Stimulated activated CD4-positive, alpha-beta T cell treated with anti-CD3 and anti-CD28 coated beads, Interleukin-1b, Interleukin-23, amount 100 ng/mL, for 1 hour (primary cell): ENCODE measurements at places on chromosomes 1 and 21.

GRCh38 chr1:26066857-26067256 lies 573 bp downstream of the TRIM63 start:
- DNase-seq: no peak

GRCh38 chr1:84802567-84803232 lies 90.3 kb downstream of the LPAR3 start:
- DNase-seq: no peak

DNA sequence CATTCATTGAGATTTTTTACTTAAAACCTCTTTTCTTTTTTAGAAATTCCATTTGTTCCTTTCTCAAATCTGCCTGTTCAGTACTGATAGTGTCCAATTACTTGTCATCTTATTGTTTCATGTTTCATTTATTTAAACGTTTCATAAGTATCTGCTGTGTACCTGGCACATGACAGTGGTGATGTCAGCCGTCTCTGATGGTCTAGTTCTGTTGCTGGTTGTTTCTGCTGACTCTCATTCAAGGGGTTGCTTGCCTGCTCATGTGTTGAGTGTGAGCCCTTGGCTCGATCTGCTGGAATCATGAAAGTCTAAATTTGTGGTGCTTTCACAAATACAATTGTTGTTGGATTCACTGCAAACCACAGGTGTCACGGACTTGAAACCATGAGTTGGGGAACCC lies 25.5 kb upstream of the C2CD2 start:
- no peak for DNase-seq

- no peak for DNase-seq
Measured at GRCh38 chr1:25504706-25505595, 38.5 kb upstream of the LDLRAP1 start.

DNA sequence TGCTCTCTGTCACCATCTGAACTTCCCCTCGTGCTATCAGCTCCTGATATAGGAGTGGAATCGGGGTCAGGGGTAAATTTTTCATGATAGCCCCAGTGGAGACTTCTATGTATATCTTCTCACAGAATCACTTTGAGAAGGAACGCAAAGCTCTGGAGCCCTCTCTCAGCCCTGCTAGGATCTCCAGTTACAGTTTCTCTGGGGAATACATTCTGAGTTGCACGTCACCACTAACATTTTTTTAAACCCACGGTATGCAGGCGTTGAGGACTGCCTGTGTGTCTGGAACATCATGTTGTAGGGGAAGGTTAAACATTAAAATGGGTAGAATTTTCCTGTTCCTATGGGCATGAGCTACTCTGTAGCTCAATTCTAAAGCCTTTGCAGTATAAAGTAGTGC lies 116.4 kb upstream of the FAM78B start:
- no peak for DNase-seq

- no peak for DNase-seq
Measured at GRCh38 chr21:34530261-34530660, 18.3 kb upstream of the KCNE1 start.

DNA sequence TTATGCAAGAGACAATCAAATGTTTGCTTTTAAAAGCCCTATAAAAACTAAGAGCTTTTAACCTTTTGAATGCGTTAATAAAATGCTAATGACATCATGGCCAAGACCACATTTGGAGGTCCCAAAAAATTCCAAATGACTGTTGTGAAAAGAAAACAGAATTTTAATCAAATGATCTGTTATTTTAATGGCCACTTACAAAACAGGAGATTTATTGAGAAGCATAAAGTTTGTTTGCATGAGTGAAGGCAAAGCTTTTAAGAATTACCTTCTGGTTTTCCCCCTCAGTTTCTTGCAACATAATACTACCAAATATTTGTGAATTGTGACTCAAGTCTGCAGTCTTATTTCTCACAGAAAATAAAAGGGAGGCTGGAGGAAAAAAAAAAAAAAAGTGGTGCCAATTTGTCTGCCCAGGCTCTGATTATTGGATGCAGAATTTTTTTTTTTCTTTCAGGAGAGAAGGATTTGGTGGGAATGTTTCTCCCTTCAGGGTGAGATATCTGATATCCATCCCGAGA lies 60.7 kb downstream of the GORAB start:
- no peak for DNase-seq

- no peak for DNase-seq
Measured at GRCh38 chr1:35622510-35623178, 18.7 kb downstream of the PSMB2 start.

GRCh38 chr1:16155537-16156410 lies at the start of gene EPHA2:
Gene EPHA2, minus strand, starts transcription at chr1:16156069. Its CDS starts 137 bp downstream, at chr1:16155932.
- DNase-seq: no peak

- no peak for DNase-seq
Measured at GRCh38 chr1:86825319-86825718, 88.6 kb downstream of the SELENOF start.

DNA sequence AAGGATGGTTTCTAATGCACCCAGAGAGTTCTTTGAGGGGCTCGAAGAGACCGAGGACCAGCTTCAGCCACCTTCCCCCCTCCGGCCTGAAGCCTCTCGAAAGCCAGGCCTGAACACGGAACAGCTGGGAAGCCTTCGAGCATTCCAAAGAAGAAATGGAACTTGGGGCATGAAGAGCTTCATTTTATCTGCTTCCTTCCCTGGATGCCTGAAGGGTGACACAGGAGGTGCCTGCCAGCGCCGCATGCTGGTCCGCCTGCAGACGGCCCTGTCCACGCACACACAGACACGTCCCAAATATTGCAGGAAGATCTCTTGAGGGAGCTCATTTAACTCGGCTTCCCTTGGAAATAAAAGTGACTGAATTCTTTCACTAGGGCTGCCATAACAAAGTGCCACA lies 73.7 kb downstream of the TOMM20 start:
- DNase-seq: no peak

- no peak for DNase-seq
Measured at GRCh38 chr1:208213786-208214185, 30.4 kb downstream of the PLXNA2 start.

DNA sequence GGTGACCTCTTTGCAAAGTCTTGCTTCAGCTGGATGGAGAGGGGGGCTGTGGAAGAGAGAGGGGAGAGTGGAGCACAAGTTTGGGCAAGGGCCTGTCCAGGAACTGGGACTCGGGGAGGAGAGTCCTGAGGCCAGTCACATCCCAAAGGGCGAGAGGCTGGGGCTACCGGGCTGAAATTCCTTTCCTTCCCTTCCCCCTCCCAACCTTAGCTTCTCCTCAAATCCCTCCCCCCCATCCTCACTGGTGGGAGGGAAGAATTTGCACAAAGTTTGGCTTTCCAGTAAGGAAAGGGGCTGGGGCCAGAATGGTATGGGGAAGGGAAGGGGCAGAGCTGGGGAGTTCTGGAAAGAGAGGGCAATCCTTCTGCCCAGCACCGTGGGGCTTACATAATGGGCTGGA lies 854 bp downstream of the CNTN2 start:
- no peak for DNase-seq

GRCh38 chr1:234527346-234527745 lies 48.4 kb upstream of the TARBP1 start:
- DNase-seq: no peak

DNA sequence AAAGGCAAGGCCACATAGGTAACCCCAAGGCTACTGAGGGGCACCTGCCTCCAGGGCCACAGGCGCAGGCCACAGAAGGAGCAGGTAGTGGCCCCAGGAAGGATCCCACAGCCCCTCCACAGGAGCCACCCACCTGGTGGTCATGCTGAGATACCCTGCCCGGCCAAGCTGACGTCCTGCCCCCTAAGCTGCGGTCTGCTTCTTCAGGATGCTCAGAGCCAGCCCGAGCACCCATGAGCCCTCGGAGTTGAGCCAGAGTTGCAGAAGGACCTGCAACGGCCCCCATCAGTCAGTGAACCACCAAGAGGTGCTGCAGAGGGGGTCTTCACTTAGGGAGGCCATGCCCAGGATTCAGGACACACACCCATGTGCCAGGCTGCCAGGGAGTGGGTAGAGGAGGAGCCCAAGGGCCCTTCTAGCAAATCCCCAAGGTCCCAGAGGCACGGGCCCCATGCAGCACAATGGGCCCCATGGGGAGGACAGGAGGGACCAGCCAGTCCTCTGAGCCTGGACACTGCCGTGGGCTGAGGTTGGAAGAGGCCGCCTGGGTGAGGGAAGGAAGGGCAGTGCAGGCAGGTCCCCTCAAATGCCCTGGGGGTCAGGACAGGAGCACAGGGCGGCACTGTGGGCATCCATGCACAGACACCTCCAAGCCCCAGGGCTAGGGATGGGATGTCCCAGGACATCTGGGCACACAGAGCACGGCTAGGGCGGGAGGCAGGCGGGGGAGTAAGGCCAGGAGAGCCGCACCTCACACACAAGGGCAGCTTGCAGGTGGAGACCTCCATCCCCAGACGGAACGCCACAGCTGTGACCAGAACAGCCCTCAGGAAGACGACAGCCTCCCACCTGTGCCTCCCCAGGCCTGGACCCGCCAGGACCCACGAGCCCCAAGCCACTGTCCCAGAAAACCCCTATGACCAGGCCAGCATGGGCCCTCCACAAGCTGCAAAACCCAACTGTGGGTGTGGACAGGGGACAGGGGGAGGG lies 20.5 kb downstream of the WNT9A start:
- no peak for DNase-seq

- no peak for DNase-seq
Measured at GRCh38 chr1:247110627-247111258, 6.6 kb upstream of the ZNF669 start.

DNA sequence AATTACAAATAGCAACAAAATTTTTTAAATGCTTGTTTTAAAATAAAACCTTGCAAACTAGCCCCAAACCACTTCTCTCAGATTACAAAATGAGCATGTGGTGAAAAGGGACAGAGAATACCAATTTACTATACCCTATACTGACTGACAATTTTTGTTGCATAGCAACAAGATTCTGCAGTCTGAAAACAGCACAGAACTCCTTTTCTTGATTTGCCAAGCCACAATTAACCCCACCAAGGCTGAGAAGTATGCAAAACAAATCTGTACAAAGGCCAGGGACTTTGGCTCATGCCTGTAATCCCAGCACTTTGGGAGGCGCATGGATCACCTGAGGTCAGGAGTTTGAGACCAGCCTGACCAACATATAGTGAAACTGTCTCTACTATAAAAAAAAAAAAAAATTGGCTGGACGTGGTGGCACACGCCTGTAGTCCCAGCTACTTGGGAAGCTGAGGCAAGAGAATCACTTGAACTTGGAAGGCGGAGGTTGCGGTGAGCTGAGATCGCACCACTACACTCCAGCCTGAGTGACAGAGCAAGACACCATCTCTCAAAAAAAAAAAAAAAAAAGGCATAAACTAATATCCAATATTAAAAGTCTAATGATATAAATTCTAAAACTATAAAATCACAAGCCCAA lies 21.8 kb downstream of the ENAH start:
- DNase-seq: no peak

GRCh38 chr21:35981514-35982070 lies 78.7 kb downstream of the SETD4 start:
- DNase-seq: no peak

- DNase-seq: no peak
Measured at GRCh38 chr1:166471359-166471758, 304.6 kb upstream of the FAM78B start.

GRCh38 chr1:244599937-244600350 lies 53.0 kb upstream of the DESI2 start:
- no peak for DNase-seq

GRCh38 chr1:74502858-74503257 lies 9.6 kb downstream of the LRRC53 start:
- no peak for DNase-seq
